CD8-positive, alpha-beta memory T cell (primary cell): ENCODE measurements at places on chromosomes 12 and 14.

- no peak for DNase-seq
These were observed 55.0 kb downstream of the OSBPL8 start for GRCh38 chr12:76504606-76505005.

GRCh38 chr12:128314611-128315010 lies 47.6 kb downstream of the TMEM132C start:
- no peak for DNase-seq

DNA sequence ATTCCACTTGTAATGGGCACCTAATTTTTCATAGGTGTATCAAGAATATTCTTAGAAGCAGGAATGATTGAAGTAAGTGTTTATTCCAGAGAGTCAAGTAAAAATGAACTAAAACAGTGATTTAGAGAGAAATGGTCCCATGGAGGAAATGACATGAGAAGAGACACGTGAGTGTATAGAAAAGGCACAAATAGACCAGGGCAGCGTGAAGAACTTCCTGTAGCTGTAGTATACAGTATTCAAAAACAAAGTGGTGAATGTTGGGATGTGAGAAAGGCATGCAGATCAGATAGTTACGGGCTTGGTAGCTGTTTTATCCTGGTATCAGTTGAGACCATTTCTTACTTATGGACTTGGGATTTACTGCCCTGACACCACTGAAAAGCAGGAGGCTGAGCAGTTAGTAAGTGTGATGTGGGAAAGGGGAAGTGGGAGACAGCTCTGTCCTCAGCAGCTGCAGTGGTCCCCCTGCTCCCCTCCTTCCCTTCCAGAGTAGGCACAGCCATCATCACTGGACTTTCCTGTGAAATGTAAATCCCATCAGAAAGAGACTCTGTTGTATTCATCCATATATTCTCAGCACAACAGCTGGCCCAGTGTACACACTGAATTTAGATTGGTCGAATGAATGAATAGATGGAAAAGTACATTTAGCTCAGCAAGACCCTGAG lies 16.8 kb upstream of the TESPA1 start:
- DNase-seq = no peak

DNA sequence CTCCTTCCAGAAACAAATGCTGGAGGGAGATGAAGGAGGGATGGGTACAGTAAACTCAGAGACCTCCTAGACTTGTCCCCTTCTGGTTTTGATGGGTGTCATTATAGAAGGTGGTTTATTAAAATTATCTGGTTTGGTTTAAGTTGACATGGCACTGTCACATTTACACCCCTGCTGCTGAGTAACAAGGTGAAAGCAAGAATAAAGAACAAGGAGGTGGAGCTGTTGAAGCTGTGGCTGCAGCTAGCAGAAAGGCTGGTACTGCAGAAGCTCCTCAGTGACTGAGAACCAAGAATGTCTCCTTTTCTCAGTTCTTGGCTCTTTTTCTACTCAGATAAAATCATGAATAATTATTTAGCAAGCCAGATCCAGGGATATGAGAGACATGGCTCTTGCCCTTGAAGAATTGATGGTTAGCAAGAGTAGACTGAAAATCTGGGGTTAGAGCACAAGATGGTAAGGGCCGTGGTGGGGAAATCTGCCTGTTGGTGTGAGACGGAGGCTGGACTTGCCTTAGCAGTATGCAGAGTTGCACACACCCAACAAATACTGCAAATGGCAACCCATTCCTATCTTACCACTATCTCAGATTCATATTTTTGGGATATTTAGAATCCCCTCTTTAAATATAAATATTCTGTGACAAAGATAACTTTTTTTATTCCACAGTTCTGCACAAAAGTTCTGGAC lies at the start of gene GZMH:
Gene GZMH (minus strand): TSS at position 31 of the 690 bp plus-strand sequence. CDS start 72 bp downstream, outside the sequence.
- no peak for DNase-seq

- DNase-seq = no peak
These were observed 388.8 kb upstream of the PDE3A start for GRCh38 chr12:19979584-19979983.

GRCh38 chr12:123608182-123608581 lies 6.3 kb downstream of the DDX55 start:
- no peak for DNase-seq

GRCh38 chr12:121300083-121300819 lies 3.7 kb upstream of the CAMKK2 start:
- no peak for DNase-seq

GRCh38 chr12:92098594-92099380 lies 46.9 kb downstream of the BTG1 start:
- DNase-seq = no peak

GRCh38 chr14:55814873-55815272 lies 234.9 kb downstream of the KTN1 start:
- no peak for DNase-seq

- no peak for DNase-seq
These were observed 207.5 kb downstream of the ETV6 start for GRCh38 chr12:11856971-11857370.

DNA sequence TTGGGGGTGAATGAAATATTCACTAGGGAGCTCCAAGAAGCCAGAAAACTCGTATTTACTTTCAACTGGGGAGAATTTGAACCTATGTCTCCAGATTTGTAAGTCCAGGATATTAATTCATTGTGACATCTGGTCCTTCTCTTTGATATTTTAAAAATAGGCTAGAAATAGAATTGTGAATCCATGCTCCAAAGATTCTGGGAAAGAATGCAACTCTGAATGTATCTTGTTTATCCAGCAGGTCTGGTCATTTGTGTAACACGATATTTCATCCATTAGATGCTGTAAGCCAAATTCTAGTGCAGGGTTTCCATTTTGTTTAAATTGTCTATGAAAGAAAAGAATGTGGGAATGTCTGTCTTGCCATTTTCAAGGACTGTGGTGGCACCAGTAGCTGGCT lies 334.7 kb downstream of the BMP4 start:
- no peak for DNase-seq

GRCh38 chr14:97036086-97036852 lies 239.1 kb downstream of the VRK1 start:
- DNase-seq = no peak

DNA sequence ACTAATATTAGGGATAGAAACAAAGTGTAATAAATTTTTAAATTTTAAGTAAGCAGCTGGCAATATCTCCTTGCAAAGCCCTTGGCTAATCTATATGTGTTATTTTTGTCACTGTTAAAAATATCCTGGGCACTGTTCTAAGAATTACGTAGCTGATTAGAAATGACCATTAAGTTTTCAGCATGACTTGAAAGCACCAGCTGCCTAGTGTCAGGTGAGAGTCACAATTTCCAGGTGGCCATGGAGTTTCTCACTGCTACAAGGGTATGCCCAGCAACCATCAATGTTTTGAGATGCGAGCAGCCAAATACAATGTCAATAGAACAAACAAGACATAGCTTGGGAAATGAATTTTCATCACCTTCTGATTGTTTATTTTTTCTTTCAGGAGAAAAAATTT lies 23.3 kb upstream of the GYS2 start:
- DNase-seq = no peak

- DNase-seq = no peak
These were observed 14.4 kb downstream of the TNFRSF1A start for GRCh38 chr12:6327229-6328041.

DNA sequence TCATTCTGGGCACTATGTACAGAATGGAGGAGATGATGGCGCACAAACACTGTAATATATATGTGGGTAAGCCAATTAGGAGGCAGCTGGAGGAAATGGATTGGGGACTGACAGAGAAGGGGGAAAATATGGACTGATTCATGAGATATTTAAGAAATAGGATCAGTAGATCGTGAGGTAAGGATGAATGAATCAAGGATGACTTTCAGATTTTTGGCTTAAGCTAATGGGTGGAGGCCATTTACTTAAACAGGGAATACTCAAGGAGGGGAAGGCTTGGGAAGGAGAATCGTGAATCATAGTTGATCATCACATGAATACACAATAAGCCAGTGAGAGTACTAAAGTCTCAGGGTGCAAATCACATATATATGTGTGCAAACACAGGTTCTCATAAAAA lies 11.2 kb upstream of the GNPNAT1 start:
- DNase-seq = no peak

DNA sequence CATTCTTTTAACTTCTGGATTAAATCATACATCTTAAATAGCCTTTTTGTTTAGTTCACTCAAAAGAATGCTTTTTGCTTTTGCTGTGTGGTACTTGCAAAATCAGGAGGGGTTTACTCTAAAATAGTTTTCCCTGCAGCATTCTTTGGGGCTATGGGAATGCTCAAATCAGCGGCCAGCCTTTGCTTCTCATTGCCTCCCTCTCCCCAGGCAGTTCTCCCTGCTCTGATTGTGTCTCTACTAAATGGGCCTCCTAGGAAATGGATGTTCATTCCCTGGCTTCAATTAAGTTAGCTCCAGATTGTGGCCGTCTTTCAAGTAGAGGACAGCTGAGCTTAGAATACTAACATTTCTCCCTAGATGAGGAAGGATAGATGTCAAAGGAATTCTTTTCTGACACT lies 4.4 kb downstream of the TULP3 start:
- DNase-seq = no peak

- no peak for DNase-seq
These were observed 132.1 kb downstream of the RAD51B start for GRCh38 chr14:67951529-67952135.

DNA sequence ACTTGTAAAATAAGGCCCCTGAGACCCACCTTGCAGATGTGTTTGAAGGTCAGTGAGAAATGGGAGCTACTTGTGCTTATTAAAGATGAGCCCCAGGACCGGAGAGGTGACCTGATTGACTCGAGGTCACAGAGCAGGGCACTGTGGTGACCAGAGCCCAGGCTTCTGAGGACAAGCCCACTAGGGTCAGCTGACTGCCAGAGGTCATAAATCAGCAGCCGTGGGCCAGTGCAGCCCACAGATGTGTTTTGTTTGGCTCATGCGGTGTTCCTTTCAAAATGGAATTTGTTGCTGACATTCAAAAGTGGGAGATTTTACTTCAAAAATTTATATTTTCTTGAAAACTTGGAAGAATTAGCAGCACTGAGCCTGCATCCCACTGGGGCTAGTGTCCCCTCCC lies 24.5 kb downstream of the JDP2 start:
- DNase-seq = no peak

- no peak for DNase-seq
These were observed 578.0 kb upstream of the TMEM132C start for GRCh38 chr12:127688906-127689428.

DNA sequence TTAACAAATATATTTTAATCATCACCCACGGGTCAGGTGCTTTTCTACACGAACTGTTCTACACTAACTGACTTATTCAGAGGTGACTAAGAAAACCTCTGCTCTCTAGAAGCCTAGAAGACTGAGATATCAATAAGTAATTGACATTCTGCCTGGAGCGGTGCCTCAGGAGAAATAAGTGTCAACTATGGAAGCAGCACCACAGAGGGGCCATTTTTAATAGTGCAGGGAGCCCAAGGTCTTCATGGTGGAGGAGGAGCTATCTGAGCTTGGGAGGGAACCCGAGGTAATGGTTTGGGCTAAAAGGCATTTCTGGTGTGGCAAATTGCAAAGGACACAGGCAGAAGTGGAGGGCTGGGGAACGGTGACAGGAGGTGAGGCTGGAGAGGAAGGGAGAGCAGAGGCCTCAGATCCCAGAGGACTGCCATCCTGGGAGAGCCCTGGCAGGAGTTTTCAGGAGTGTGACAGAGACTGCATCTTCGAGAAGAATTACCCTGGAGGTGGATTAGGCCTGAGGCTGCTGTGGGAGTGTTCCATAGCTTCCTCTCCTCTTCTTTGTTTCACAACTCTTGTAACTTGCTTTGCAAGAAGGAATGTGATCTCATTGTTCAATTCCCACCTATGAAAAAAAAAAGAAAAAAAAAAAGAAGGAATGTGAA lies 123.1 kb downstream of the NPAS3 start:
- DNase-seq = no peak

- no peak for DNase-seq
These were observed 44.5 kb downstream of the RERGL start for GRCh38 chr12:18045446-18045992.

- no peak for DNase-seq
These were observed 21.7 kb downstream of the MMP17 start for GRCh38 chr12:131849700-131850553.

DNA sequence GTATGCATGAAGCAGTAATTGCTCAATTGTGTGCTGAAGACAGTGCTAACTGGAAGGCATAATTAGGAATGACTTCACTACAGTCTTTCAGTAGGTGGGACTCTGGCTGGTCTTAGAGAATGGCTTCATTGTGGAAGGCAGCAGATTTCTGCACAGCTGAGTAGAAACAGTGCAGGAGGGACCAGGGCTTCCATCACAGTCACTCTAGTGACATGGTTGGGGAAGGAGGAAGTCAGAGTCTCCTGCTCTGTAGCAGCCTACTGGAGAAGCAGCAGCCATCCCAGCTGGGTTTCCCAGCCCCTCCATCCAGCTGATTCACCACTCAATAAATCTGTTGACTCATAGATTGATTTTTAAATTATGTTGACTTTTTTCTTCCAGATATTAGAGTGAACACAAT lies 80.6 kb upstream of the DBX2 start:
- DNase-seq = no peak

GRCh38 chr14:81068176-81068782 lies 112.9 kb downstream of the TSHR start:
- DNase-seq = no peak

DNA sequence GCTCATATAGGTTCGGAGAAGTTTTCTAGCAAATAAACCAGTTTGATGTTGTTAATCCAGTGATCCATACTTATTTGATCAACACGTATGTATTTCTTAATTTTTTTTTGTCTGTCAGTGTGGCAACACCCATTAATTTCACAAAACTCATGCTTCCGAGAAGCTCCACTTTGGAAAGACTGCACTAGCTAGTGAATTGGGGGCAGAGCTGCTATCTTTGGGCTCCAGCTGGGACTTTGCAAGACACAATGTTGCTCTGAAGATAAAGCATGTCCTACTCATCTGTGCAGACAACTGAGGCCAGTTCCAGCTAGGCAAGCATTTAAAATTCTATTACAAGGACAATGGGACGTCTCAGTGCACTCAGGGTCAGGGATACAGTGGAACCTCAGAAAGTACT lies 298.4 kb downstream of the NUAK1 start:
- no peak for DNase-seq

- DNase-seq = no peak
These were observed 68.5 kb upstream of the CAPRIN2 start for GRCh38 chr12:30823156-30823699.

- DNase-seq = no peak
These were observed 35.8 kb upstream of the SPPL3 start for GRCh38 chr12:120940006-120940405.

- DNase-seq = no peak
These were observed 19.3 kb upstream of the PCNX1 start for GRCh38 chr14:70887737-70888499.

GRCh38 chr12:14367040-14367661 lies 1.7 kb downstream of the ATF7IP start:
- no peak for DNase-seq

DNA sequence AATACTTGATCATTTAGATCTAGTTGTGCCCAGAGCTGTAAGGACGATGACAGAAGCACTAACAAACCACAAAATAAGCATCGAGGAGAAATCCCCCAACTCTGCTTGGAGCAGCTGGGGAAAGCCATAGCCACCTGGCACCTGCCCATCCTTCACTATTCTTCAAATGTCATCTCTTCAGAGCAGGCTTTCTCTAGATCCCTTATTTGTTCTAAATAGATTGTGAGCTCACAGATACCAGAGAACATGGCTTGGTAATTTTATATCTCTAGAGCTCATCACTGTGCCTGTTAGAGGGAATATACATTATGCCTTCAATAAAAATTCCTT lies 50.9 kb downstream of the GRIP1 start:
- no peak for DNase-seq
